ENCODE measurements at places on chromosomes 2 and 18.

DNA sequence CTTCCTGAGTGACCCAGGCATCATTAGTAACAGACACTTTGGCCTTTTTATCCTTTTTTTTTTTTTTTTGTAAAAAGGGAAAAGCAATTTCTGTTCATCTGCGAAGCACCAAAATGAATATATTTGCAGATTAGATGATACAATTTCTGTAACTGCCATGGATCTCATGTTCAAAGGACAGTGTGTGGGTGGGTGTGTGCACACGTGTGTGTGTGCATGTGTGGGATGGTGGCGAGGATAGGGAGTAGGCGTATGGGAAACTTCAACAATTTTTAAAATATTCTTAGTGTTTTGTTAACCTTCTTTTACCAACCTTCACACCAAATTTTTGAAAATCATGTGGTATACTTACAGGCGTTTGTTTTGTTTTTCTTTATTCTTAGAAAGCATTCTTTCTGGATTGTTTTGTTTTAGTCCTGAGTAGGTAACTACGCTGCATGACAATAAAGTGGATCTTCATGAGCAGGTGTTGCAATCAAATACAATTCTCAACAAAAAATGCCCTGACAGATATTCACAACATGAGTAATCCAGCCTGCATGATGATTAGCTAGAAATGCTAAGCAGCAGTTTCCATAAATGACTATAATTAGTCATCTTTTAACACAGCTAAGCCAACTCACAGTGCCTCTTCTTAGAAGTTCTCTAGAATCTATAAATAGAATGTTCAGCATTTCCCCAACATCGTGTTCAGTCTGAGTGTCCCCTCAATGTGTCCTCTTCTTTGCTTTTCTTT, 53.5 kb upstream of the RMDN2 start:
- DNase-seq, result no peak

DNA sequence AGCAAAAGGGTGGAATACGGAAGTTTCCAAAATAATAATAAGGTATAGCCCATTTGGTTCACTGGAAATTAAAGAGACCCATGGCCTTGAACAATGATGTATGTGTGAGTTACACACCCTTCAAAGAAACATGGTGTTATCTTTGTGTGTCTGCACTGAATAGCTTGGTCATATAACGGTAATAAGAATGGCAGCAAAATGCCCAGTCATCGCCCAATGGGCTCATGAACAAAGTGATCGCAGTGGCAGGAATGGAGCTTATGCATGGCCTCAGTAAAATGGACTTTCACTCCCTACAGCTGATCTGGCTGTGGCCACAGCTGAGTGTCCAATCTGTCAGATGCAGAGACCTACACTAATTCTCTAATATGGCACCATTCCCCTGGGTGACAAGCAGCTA, 201.3 kb downstream of the RPIA start:
- DNase-seq, result no peak

GRCh38 chr2:145412155-145412554, 892.2 kb upstream of the ZEB2 start:
- no peak for DNase-seq

GRCh38 chr2:95350774-95351597, 51.5 kb upstream of the FAHD2A start:
- no peak for DNase-seq

- no peak for DNase-seq
Observed at GRCh38 chr2:143700865-143701264, 571.6 kb downstream of the ARHGAP15 start.

GRCh38 chr2:142819411-142819810, 58.1 kb upstream of the KYNU start:
- no peak for DNase-seq

DNA sequence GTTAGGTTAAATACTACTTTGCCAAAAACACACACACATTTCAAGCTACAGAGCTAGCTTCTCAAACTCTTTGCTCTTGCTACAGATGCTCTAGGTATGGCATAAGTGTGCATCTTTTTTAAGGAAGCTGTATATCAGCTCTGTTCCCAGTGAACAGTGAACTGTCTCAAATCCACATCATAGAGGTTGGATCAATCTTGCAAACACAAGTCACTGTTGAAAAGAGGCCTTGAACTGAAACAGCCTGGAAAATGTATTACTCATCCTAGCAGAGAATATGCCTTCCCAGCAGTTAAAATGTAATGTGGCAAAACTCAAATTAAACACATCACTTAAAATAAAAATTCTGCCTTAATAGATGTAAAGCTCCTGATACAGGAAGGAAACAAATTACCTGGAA, 151.8 kb downstream of the WDPCP start:
- no peak for DNase-seq

DNA sequence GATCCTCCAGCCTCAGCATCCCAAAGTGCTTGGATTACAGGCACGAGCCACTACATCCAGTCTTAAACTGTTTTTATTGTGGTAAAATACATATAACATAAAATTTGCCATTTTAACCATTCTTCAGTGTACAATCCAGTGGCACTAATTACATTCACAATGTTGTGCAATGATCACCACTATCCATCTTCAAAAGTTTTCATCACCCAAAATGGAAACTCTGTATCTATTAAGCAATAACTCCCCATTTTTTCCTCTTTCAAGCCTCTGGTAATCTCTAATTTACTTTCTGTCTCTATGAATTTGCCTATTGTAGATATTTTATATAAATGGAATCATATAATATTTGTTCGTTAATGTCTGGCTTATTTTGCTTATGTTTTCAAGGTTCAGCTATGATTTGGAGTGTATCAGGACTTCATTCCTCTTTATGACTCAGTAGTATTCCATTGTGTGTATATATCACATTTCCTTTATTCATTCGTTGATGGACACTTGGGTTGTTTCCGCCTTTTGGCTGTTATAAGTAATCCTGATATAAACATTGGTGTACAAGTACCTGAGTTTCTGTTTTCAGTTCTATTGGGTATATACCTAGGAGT, 71.8 kb downstream of the GFPT1 start:
- DNase-seq, result no peak

- DNase-seq, result peak; percentile 28
Observed at GRCh38 chr2:101307950-101308431, 510 bp downstream of the RNF149 start.

DNA sequence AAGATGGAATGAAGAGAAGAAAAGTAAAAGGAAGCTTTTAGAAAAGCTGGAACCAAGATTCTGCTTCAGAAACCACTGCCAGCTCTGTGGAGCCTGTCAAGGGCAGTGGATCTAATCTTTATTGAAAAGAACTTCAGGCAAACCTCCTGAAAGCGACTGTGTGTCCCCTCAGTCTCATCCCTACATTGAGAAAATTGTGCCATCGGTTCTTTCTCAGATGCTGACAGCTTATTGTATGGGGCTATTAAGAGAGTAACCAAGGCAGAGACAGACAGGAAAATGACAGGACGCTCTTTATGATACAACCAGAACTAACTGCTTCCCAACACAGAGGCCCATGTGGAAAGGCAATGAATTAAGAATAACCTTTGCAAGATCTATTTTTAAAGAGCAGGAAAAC, 763.2 kb upstream of the CHAC2 start:
- no peak for DNase-seq

GRCh38 chr2:67851956-67852824, 210.6 kb downstream of the C1D start:
- DNase-seq, result no peak

DNA sequence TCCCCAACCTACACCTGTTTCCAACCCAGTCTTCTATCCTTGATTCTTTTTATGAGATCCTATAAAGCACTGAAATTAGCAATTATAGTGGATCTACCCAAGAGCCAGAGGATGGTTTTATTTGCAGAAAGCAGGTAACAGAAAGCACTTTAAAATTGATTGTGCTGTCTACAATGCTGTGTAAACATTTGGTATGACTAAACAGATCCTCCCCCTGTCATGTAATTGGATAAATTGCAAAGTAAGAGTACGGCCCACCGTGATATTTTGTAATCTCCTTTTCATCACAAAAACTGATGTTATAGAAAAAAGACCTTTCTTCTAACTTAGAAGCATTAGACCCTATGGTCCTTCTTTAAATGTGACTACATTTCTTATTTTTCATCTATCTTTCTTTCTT, 11.3 kb upstream of the PPP3R1 start:
- no peak for DNase-seq

GRCh38 chr2:9201185-9201891, 5.3 kb upstream of the ASAP2 start:
- DNase-seq, result no peak

GRCh38 chr2:155852156-155852555, 480.4 kb downstream of the NR4A2 start:
- DNase-seq, result no peak

Measured in HL-60 (cell line).